ENCODE measurements at places on chromosomes 11 and 22.

DNA sequence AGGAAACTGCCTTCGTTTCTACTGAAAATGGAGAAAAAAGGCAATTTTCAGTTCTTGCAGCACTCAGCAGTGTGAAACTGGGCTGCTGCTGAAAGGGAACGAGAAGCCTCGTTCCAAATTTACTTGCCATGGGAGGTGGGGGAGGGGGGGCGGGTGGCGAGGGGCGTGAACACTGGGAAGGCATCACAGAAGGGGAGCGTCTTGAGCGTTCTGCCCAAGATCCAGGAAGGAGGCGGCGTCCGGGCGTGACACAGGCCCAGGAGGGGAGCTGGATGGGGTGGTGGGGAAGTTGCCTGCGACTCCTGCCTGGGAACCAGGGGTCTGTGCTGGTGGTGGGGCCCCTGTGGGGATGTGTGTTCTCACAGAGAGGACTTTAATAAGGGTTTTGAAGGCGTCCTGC is 213.5 kb downstream of the CTTN start:
- DNase-seq, result no peak

GRCh38 chr11:118623269-118623655 is 15.8 kb downstream of the PHLDB1 start:
- no peak for DNase-seq

- DNase-seq, result peak; percentile 6
Observed at GRCh38 chr22:48957311-48957986, 870.2 kb downstream of the BRD1 start.

DNA sequence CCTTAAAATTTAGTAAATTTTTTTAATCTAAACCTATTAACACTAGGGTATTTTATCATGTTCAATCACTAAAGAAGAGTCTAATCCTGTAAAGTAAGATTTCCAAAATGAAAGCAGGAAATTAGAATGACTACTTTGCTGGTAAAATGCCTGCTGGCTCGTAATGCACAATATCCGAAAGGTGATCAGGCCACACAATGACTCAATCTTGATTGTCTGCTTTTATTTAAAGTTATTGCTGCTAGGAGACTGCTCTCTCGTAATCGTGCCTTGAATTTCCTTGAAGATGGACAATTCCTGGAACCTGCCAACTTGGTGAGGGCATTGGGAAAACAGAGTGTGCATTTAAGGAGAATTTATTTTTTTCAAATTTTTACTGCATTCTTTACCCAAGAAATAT is 1786.5 kb upstream of the RAG2 start:
- no peak for DNase-seq

DNA sequence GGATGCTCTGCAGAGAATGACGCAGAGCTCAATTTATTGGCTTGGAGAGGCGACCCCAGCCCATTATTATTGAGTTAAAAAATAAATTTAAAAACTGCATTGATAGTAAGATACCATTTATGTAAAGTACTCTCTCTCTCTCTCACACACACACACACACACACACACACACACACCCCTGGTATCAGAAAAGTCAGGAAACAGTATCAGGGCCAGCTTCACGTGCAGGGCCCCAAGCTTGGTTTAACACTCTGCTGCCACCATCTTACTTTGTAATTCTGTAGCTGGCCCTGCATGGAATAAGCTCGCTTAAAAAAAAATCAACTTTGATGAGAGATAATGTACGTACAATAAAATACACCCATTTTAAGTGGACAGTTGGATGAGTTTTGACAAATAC is 59.8 kb upstream of the CD5 start:
- DNase-seq, result no peak

DNA sequence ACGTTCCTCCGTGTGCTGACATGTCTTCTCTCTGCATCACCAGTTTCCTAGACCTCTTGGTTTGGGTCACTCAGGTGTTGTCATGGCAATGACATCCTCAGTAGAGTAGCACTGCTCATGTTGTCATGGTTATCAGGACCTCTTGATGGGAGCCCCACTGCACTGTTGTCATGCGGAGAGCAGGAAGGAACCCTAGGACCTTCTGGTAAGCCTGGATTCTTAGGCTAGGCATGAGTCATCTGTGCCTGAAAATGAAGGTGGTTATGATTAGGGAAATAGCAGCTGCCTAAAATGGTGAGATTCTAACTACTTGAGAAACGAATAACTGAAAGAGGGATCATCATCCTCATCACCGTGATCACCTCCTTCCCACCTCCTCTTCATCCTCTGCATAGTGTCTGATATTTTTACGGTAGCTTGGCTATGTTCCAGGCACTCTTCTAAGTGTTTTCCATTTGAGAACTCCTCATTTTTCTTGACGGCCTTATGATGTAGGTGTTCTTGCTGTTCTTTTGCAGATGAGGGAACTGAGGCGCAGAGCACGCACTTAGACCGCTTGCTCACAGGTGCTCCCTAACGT is 858.4 kb downstream of the NTM start:
- DNase-seq, result no peak

- no peak for DNase-seq
Observed at GRCh38 chr11:134228625-134229024, 4.2 kb downstream of the VPS26B start.

DNA sequence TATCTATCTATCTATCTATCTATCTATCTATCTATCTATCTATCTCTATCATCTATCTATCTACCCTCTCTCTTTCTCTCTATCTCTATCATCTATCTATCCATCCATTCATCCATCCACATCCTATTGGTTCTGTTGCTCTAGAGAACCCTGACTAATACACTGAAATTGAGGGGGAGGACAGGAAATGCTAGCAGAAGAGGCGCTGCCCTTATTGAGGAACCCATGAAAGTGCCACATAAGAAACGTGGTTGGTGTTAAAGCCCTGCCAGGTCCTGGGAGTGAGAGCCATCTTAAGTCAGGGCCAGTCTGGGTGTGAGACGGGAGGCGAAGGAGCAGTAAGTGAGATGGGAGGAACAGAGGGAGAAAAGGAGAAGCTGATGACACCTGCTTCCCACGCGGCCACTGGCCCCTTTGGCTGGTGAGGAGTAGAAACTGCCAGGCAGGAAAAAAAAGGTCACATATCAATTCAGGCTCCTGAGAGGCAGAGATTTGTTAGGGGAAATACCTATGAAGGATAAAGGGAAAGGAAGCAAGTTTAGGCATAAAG is 87.9 kb upstream of the PLET1 start:
- DNase-seq, result no peak

GRCh38 chr11:81237139-81237538 is 1496.5 kb downstream of the FAM181B start:
- DNase-seq, result no peak

DNA sequence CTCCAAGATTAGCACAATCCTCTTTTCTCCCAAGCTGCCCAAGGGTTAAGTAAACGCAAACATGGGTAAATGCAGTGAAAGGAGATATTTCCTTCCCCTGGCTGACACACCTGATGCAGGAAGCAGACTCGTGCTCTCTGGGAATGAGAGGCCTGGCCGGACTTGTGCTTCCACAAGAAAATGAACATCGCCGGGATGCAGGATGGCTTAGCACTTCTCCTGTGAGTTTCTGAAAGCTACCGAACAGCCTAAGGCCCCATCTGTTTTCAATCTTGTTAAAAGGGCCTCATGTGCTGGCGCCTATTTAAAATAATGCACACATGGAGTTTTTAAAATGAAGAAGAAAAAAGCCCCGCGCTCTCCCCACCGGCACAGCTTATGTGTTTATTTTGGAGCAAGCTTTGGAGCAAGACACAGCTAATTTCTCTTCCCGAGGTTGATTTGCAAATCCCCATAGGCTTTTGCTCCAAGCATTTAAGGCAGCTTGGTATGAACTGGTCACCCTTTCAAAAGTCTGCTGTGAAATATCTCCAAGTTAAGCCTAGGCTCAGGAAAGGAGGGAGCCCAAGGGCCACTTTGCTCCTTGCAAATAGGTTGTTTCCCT is 100.9 kb downstream of the SYN3 start:
- no peak for DNase-seq

DNA sequence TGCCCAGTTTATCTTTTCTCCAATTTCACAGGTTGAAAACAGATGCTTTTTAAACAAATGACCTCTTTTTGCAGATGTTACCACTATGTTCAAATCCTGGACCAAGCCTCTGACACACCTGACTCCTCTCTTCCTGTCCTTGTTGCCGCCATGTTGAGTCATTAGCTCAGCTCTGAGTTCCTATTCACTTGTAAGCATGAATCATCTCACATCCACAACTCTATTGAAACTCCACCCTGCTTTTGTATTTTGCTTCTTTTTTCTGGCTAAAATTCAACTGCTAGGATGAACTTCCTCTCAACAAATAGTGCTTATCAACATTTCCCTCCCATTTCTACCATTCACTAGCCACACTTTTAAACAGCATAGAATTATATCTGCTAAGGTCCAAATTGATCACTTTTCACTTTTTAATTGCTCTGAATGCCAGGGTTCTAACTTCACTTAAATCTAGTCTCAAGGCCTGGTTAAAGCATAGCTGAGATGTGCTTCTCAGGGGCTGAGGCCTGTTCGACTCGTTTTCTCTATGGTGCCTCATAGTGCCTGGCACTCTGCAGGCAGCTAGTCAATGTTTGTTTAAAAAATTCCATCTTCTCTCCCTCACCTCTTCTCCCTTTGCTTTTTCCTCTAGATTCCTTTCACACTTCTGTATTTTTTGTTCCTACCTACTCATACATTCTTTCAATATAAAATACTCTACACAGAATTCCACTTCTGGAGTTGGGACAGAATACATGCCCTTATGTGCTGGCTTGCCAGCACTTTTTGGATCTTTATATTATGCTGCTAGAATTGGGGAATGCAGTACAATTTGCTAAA is 3.9 kb downstream of the JOSD1 start:
- no peak for DNase-seq

GRCh38 chr22:19472233-19472632 is 6.8 kb downstream of the UFD1 start:
- no peak for DNase-seq

- DNase-seq, result no peak
Observed at GRCh38 chr11:12251666-12252560, 125.5 kb upstream of the PARVA start.

All from progenitor cell of endocrine pancreas (in vitro differentiated cells).